NAMALWA (cell line): ENCODE measurements at places on chromosomes 12 and 14.
A peak's percentile ranks its signal among the peaks of the same experiment; 100 is the strongest.

GRCh38 chr14:61950340-61950739 lies 188.1 kb downstream of the SNAPC1 start:
- peak; percentile 1 for DNase-seq

- DNase-seq = no peak
These were observed 25.7 kb downstream of the TSPAN9 start for GRCh38 chr12:3102771-3103410.

GRCh38 chr12:3316776-3317480 lies 174.1 kb upstream of the PRMT8 start:
- no peak for DNase-seq

DNA sequence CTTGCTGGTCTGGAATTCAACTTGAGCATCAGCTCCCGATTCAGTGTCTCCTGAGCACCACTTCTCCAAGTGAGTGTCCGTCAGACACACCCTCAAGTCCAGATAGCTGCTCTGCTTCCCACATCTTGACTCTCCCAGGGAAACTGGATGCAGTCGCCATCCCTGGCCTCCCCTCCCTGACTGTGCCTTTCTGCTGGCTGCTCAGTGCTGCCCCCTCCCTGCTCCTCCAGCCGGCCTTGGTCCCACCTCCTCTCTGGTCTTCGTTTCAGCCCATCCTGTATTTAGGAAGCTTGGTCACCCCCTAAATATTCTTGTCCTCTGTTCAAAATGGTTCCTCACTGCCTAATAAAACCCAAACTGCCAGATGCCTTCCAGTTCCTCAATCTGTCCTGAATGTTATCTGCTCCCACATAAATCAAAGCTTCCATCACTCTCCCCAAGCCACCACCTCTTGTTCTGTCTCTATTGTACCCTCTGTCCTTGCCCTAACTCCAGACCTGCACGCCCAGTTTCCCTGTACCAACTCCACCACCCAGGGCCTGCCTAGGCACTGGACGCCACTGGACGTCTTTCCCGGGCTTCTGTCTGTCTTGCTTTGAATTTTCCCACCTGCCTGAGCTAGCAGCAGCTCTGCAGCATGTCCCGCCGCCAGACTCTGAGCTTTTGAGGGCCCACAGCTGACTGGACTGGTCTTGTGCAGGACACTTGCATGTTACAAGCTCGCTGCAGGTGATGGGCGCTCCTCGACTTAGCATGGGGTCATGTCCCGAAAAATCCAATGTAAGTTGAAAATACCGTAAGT lies 33.8 kb downstream of the CCDC92 start:
- peak; percentile 8 for DNase-seq

DNA sequence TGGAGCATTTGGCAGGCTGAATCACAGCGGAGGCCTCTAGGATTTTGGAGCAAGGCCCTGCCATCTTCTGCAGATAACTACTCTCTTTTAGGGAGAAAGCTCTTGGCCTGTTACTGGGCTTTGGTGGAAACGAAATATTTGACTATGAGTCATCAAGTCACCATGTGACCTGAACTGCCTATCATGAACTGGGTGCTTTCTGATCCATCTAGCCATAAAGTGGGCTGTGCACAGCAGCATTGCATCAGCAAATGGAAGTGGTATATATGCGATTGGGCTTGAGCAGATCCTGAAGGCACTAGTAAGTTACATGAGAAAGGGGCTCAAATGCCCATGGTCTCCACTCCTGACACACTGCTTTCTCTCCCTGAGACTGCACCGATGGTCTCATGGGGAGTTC lies 21.1 kb downstream of the GYS2 start:
- DNase-seq = no peak

DNA sequence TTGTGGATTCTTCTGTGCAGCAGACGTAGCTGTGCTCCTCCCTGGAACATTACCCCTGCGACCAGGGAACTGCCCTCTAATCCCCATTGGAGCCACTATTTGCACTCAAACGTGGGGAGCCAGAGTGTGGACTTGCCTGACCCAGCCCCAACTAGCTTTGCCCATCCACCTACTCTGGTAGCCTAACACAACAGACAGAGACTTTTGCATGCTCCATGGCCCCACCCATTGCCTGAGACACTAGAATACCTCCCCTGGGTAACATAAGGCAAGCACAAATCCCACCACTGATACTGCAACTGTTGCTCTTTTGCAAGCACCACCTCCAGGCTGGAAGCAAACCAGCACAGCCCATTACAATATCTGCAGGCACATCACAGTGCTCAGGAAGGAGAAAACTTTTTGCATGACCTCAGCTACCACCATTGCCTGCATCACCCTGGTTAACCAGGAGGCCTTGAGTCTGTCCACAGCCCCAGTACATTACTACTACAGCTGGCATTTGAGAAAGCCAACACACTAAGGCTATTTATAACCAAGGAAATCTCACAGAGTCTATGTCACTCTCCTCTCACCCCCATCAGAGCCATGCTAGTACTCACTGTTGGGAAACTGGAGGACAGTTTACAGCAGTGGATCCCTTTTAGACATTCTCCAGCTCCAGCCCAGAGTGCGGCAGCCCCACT lies 15.0 kb downstream of the CEP128 start:
- DNase-seq = no peak

DNA sequence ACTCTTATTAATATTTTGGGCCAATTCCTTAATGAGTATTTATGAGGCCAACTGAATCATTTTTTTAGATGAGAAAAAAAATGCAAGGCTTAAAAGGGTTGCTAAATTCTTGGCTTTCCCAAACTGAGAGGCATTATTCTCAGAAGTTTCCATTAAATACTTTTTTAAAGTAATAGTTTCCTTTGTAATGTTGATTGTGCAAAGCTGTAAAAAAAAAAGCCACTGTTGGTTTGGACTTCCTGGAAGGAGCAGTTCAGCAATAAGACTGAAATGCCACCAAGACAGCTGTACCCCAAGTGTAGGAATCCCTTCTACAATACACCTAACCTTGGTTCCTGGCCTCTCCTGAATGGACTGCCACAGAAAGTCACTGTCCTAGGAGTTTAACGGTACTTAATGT lies 231.3 kb downstream of the MON2 start:
- no peak for DNase-seq

DNA sequence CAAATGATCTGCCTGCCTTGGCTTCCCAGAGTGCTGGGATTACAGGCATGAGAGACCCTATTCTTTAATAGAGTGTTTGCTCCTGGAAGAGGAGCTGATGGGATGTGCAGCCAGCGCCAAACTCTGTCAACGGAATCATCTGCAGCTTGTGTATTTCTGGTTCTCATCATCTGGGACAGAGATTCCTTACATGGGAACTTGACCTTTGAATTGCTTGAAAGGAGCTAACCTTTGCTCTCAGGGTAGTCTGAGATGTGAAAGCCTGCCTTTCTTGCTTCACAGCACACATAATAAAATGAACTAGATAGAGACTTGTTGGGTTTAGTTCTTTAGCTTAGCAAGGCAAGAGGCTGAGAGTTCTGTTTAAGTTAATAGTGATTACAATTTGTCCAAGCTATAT lies 120.0 kb downstream of the OTOGL start:
- DNase-seq = no peak

DNA sequence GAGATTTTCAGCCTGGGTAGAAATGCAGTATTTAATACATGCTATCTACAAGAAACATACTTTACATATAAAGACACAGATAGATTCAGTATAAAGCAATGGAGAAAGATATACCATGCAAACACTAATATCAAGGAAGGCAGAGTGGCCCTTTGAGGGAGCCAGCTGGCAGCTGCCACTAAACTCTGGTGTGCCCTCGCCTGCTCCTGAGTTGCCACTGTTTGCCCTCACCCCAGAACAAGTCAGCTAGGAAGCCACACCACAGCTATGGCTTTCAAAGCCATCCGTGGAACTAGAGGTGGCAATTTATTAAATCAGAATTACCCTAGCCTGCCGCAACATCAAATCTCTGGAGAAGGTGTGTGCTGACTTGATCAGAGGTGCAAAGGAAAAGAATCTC lies 18.3 kb downstream of the PXN start:
- DNase-seq = no peak

DNA sequence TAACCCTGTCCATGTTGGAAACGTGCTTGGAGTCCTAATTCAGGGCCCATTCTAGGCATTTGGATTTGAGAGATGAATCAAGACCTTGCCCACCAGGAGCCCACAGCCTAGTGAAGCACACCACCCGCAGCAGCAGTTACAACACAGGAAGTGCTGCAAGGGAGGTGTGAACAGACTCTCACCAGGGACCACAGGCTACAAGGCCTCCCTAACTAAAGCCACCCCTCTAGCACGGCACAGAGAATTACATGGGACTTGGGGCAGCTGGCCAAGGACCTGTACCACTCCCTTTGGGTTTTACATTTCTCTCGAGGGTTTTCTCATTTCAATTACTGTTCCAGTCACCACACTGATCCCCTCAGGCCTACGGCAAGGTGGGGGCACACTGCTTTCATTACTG lies 49.5 kb upstream of the FOXN3 start:
- DNase-seq = no peak

GRCh38 chr12:132546647-132547046 lies 56.7 kb downstream of the FBRSL1 start:
- DNase-seq = no peak

DNA sequence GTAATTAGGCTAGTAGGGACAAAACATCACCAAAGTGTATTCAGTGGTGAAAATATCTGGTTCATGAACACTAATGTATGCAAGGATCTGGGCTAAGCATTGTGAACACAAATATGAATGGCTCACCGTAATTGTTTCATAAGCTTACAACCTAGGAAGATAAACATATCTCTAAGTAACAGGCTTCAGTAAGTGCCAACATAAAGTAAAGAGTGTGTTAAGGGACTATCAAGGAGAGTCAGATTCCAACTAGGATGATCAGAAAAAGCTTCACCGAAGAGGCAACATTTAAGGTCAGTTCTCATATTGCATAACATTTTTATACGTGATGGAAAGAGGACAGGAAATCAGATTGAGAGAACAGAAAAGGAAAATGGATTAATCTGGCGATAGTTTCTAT lies 29.4 kb downstream of the ABCC9 start:
- no peak for DNase-seq

DNA sequence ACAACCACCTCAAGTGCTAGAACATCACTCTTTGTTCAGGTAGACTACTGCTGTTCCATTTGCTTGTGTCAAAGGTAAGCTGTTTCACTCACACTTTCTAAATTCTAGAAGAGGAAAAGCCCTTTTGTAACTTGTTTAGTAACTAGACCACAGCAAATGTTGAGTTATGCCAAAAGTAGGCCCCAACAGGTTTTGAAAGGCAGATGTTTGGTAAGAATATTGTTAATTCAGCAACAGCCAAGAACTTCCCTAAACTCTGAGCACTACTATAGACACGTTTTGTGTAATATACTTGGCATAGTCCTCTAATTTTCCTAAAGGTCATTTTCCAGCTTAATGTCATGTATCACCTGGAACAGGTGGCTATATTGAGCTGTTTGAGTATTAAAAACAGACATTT lies 79.0 kb downstream of the DCAF5 start:
- no peak for DNase-seq

- DNase-seq = no peak
These were observed 159.3 kb downstream of the DAD1 start for GRCh38 chr14:22429546-22430294.

GRCh38 chr14:101463566-101464171 lies 97.6 kb upstream of the DIO3 start:
- DNase-seq = no peak

- no peak for DNase-seq
These were observed 36.0 kb upstream of the BATF start for GRCh38 chr14:75486318-75486717.

DNA sequence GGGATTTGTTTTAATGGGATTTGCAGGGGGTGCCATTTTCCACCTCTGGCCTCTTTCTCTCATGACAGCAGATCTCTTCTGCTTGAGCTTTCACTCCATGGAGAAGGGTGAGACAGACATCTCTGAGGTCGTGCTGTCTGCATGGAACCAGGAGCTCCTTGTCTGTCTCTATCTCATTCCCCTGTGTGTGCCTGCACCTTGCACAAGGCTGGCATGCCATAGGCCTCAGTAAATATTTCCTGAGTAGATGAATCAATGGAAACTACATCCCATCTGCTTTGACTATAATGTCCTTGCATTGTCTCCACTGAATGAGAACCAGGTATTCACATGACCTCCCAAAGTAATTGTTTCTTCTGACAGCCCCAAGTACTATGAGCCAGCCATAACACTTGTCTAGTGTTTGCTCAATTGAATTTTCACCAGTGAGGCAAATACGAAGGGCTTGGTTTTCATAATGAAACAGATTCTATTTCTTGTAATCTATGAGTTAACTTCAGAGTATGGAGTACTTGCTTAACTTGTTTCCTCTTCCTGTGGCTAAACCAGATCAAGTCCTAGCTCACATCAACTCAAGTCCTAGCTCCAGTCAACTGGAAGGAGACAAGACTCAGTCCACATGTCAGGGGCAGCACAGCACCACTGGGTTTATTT lies 32.3 kb downstream of the KCNK13 start:
- no peak for DNase-seq

GRCh38 chr12:117966511-117966910 lies 2.3 kb downstream of the KSR2 start:
- no peak for DNase-seq

DNA sequence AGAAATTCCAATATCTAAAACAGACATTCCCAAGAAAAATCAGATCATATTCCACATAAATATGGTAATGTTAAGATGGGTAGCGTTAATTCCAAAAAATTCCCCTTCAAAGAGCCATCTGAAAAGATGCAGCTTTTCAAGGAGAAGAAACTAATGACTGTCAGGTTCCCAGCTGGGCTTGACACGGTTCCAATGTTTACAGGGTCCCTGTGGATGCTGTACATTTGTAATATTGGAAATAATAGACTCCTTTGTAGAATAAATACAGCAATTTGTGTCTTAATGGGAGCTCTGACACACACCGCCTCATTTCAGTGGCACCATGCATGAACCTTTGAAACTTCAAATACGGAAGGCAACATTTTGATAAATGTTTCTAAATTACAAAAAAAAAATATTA lies 140.6 kb downstream of the ITPR2 start:
- no peak for DNase-seq

DNA sequence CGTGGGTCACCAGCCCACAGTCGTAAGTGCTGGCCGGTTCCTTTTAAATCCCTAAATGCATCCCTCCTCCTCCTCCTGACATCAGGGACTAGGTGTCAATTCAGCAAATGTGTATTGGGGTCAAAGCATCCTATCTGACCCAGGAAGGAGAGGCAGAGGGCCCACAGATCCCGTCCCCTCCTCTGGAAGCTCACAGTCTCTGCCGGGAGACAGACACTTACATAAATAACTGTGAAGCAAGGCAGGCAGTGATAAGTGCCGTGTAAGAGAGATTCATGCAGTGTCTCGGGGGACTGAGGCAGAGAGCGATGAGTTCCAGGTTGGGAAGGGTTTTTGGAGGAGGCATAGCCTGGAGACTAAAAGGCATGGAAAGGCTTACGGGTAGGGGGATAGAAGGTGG lies 44.1 kb downstream of the HRK start:
- no peak for DNase-seq

- peak; percentile 66 for DNase-seq
These were observed 41.3 kb downstream of the MED13L start for GRCh38 chr12:116236148-116236731.
